ENCODE measurements at places on chromosomes 7 and 10.

GRCh38 chr10:66365686-66366085 is 560.1 kb upstream of the LRRTM3 start:
- no peak for DNase-seq

GRCh38 chr7:143413123-143413522 is 4.5 kb upstream of the EPHA1 start:
- DNase-seq, result no peak

DNA sequence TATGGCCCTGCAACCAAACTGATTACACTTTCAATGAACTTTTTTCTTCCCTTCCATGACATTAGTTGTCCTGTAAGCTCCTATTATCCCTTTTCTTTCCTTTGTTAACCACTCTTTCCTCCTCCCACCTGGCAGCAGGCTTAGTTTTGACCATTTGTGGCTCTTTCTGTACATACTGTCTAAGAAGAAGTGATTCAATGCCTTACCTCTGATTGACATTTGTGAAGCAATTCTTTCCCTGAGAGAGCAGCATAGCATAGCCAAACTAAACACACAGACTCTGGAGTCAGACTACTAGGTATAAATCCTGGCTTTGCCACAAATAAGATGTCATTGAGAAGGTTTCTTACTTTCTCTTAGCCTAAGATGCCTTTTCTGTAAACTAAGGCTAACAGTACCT is 48.9 kb downstream of the AHR start:
- no peak for DNase-seq

GRCh38 chr10:98357194-98357822 is 57.7 kb downstream of the PYROXD2 start:
- no peak for DNase-seq

- no peak for DNase-seq
Measured at GRCh38 chr10:83164156-83164555, 975.2 kb upstream of the GHITM start.

DNA sequence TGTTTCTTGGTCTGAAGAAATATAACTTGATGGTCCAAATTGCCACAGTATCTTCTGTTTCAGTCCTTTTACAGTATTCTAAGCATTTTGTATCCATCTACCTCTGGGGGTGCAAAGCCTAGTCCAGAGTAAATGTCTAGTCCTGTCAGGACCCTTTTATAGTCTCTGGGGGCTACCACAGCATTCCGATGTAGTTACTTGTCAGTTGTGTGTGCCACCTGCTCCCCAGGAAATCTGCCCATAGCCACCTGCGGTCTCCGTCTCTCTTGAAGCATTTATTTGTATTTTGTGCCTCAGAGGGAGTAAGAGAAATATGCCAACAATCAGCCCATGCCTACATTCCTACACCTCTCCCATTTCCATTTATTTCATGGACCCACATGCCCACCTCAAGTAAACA is 12.8 kb downstream of the AGBL3 start:
- no peak for DNase-seq
